ENCODE measurements at places on chromosomes 6 and 20.

- no peak for DNase-seq
Observed at GRCh38 chr6:169763881-169764280, 12.5 kb downstream of the ERMARD start.

GRCh38 chr6:96742702-96743101 is 94.6 kb downstream of the GPR63 start:
- DNase-seq, result no peak

DNA sequence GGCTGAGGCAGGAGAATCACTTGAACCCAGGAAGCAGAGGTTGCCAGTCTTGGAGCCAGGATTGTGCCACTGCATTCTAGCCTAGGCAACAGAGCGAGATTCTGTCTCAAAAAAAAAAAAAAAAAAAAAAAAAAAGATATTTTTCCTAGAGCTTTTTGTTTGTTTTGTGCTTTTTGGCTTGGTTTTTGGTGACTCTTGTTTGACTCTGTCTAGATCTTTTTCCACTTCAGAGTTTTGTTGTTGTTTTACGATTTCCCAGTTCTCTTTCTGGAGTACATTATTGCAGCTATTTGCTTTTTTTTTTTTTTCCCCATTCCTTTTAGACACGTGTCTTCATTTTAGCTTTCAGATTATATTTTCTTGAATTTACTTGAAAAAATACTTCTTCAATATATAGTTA is 67.0 kb upstream of the AKAP12 start:
- no peak for DNase-seq

GRCh38 chr6:38482466-38482865 is 157.3 kb downstream of the BTBD9 start:
- no peak for DNase-seq

- peak; percentile 17 for DNase-seq
Observed at GRCh38 chr20:49501917-49502316, 19.4 kb upstream of the KCNB1 start.

DNA sequence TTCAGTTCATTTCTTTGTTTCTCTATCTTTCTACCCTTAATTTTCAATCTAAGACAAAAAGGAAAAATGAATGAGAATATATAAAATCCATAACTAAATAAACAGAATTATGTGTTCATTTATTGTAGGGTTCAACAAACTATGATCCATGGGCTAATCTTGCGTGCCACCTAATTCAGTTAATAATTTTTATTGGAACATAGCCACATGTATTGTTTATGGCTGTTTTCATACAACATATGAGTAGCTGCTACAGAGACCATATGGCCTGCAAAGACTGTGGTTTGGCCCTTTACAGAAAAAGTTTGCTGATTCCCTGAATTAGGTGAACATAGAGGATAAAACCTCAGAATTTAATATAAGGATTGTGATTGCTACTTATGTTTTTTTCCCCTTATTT is 21.8 kb downstream of the SENP6 start:
- DNase-seq, result no peak

- DNase-seq, result no peak
Observed at GRCh38 chr6:154874773-154875592, 120.1 kb upstream of the TIAM2 start.

DNA sequence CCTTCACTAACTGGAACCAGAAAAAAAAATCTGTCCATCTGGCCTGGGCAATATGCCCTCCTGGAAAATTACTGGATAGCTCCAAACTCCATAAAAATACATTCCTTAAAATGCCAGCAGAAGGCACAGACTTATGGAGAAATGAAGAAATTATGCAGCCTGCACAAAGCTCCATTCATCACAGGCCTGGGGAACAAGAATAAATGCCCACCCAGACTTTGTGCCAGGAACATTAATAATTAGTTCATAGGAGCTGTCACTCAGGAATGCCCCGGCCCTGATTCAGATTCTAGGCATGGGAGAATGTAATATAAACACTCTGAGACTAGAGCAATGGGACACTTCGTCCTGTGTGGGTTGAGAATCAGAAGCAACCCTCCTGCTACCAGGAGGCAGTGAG is 199.3 kb downstream of the OTOR start:
- DNase-seq, result peak; percentile 11

All from HS-27A (cell line).